Activated CD4-positive, alpha-beta T cell treated with anti-CD3 and anti-CD28 coated beads, Interleukin-2, amount 50 U/mL, for 4 hours (primary cell): ENCODE measurements at places on chromosomes 16 and 17.

- DNase-seq = no peak
Measured at GRCh38 chr16:728890-729744, 2.2 kb downstream of the HAGHL start.

GRCh38 chr16:88315543-88316105 is 67.1 kb upstream of the ZNF469 start:
- DNase-seq = no peak

DNA sequence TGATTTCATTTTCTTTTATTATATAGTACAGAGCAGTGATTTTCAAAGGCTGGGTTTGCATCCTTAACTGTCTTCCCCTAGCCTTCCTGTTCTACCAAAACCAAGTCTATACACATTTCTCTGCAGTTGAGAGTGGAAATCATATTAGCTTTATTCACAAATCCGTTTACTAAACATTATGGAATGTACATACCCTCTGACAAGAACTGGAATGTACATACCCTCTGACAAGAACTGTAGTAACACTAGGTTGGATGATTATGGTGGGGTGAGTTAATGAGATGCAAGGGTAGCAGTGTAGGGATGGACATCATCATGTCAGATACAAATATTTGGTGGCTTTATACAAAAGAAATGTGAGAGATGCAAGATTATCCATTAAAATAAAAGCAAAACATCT is 154.8 kb downstream of the CYB561 start:
- no peak for DNase-seq

GRCh38 chr17:29835435-29836351 is 94.3 kb downstream of the SSH2 start:
- no peak for DNase-seq

- DNase-seq = no peak
Measured at GRCh38 chr16:88282564-88283395, 100.0 kb upstream of the ZNF469 start.
